ENCODE measurements at places on chromosomes 2 and 18. TPM values are rescaled to one million over a fixed set of nuclear protein-coding genes. Genes with fewer than 3 reads are reported as not detected.

The FAM161A gene
- total RNA-seq: 11.1 TPM

The CDKL4 gene
- total RNA-seq: 1.5 TPM

The MYCN gene
- total RNA-seq: 0.49 TPM

The NEB gene
- 2.1 TPM for total RNA-seq

The SCYGR4 gene
- total RNA-seq: not detected

DNA sequence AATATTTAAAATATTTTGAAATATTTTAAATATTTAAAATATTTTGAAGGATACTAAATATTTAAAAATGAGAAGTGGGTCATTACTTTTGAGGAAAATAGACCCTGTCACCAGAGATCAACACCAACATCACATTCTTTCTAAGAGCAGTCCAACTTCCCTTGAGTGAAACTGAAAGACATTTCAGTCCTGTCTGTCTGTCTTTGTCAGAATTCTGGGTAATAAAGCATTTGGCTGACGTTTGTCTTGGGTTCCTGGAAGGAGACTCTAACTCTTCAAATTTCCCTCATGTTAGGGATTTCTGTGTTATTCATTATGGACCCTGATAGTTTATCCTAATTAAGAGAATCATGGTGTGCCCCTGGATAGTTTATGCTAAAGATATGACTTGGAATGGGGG, 32.8 kb downstream of the TTC21B start:
- no peak overlapping the region for H3K27ac ChIP-seq
- DNase-seq: no peak
- no peaks in the 10 kb centered on the region for H3K27me3 ChIP-seq
- H3K4me3 ChIP-seq: no peak overlapping the region
- H3K4me1 ChIP-seq: no peaks in the 10 kb centered on the region

DNA sequence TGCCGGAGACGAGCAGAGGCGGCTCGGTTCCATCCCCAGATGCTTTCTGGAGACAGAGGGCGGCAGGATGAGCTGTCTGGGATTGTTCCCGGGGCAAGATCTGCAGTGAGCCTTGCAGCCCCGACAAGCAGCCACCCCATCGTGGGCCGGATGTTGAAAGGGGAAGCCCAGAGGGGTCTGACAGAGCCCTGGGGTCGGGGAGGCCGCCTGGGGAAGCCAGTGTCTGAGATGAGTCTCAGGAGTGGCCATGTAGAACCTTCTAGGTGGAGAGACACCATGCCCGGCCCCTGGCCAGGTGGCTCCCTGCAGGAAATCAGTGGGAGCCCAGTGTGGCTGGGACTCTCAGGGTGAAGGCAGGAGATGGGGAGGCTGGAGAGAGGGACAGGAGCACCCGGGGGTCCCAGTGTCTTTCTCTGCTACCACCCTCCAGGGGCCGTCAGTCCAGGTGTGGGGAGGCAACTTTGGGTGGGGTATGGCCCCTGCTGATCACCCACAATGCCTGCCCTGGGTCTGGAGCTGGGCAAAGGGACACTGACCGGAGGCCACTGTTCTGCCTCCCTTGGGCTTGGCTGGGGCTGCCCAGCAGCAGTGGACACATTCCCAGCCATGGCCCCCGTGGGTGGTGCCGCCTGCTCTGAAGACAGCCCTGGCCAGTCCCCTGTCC, 128.3 kb upstream of the HS6ST1 start:
- H3K27me3 ChIP-seq: no peaks in the 10 kb centered on the region
- no peak overlapping the region for H3K4me3 ChIP-seq
- no peaks in the 10 kb centered on the region for H3K36me3 ChIP-seq
- H3K4me1 ChIP-seq: no peaks in the 10 kb centered on the region

DNA sequence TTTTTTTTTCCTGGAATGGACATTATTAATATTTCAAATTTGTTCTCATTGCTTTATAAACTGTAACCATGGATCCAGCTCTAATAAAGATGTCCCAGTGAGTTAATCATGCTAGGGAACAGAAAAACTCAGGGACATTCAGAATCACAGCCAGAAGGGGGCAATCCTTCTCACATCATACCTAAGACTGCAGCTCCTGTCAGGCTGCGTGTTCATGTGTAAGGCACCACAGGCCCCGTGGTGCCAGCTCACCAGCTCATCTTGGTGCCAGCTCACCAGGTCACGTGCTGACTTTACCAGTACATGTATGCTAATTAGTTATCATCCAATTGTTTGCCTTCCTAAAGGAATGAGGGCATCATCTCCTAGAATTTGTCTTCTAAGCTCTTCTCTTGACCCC, 84.7 kb upstream of the NEDD4L start:
- no peak for DNase-seq
- no peaks in the 10 kb centered on the region for H3K4me1 ChIP-seq
- H3K36me3 ChIP-seq: no peaks in the 10 kb centered on the region
- no peak overlapping the region for H3K27ac ChIP-seq

DNA sequence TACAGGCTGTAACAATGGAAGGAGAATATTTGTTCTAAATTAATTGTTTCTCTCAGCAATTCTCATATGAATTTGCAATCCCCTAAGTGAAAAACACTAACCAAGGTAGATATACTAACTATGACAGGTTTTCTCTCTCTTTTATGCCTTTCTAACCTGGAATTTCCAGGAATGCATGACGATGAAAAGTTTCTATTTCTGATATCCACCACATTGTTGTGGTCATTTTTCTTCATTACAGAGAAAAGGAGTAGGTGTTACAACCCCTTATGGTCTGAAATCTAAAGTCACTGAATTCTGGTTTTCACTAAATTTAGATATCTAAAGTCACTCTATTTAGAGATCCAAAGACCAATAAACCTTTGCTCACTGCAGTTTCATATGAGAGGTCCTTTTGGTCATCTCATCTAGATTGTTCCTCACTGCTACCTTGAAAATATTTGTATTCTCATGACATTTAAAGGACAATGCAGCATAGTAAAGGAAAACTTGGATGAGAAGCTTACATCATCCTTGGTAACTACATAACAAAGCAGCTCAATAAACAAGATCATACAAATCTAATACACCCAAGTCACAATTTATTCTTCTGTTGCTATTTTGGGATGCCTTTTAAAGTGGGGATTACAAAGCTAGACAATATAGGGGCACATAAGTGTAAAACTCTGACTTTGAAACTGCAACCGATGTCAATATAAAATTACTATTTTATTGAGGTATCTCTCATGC, 85.8 kb downstream of the TCF4 start:
- H3K36me3 ChIP-seq: no peaks in the 10 kb centered on the region
- no peaks in the 10 kb centered on the region for H3K27me3 ChIP-seq

DNA sequence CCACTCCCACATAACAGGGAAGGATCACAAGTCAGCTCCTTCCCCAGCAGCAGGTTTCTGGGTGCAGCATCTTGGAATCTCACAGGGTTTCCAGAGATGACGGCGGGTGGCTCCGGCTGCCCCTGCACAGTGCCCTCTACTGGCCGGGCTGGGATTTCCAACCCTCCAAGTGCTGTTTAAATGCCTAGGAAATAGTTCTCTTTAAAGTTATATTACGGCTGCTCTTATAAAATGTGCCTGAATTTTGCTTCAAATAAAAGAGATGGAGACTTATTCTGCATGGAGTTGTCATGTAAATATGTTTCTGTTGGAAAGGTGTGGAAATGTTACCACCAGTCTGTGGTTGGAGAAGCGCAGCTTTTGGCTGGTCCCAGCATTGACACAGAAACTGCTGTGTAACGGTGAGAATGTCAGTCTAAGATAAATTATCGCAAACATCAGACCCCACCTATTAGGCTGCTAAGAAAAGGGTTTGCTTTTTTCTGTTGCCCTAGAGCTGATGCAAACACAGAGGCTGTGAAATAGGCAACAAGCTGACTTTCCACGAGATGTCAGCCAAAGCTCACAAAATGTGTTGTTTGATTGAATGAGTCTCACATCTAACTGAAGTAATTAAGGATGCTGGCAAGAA, 3.3 kb upstream of the HJURP start:
- no peak overlapping the region for H3K27ac ChIP-seq
- no peak for DNase-seq
- H3K27me3 ChIP-seq: no peaks in the 10 kb centered on the region
- H3K4me1 ChIP-seq: peaks cover 8% of the 10 kb centered on the region
- H3K36me3 ChIP-seq: no peaks in the 10 kb centered on the region

DNA sequence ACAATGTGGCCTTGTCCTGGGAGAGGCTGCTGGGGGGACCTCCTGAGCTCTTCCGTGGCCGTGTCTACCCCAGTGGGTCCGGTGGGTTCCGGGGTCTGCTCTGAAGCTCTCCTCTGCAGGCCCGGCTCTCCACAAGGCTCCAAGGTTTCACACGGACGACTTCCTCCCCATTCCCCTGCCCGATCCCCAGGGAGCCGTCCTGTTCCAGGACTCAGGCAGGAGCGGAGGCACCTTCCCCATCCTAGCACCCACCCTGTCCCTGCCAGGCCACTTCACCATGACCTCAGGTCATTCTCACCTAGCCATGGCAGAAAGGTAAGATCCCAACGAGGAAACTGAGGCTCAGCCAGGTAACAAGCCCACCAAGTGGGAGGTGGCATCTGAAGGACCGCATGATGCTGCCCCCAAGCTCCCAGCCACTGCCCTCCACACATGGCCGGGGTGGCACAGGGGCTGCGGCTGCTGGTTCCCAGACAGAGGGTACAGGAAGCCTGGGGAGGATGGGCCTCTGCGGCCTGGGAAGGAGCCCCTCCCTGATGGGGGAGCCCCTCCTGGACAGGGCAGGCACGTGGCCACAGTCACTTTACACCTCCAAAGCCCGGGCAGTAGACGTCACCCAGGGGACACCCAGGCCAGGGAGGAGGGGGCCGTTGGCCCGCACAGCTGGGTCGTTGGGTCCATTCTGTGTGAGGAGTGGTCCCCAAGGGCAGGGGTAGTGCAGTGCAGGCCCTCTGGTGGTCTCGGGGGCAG, 274.0 kb downstream of the NDUFA10 start:
- H3K27ac ChIP-seq: no peak overlapping the region
- peaks cover 9% of the 10 kb centered on the region for H3K4me1 ChIP-seq
- H3K36me3 ChIP-seq: no peaks in the 10 kb centered on the region
- no peaks in the 10 kb centered on the region for H3K27me3 ChIP-seq
- H3K4me3 ChIP-seq: no peak overlapping the region
- DNase-seq: no peak

DNA sequence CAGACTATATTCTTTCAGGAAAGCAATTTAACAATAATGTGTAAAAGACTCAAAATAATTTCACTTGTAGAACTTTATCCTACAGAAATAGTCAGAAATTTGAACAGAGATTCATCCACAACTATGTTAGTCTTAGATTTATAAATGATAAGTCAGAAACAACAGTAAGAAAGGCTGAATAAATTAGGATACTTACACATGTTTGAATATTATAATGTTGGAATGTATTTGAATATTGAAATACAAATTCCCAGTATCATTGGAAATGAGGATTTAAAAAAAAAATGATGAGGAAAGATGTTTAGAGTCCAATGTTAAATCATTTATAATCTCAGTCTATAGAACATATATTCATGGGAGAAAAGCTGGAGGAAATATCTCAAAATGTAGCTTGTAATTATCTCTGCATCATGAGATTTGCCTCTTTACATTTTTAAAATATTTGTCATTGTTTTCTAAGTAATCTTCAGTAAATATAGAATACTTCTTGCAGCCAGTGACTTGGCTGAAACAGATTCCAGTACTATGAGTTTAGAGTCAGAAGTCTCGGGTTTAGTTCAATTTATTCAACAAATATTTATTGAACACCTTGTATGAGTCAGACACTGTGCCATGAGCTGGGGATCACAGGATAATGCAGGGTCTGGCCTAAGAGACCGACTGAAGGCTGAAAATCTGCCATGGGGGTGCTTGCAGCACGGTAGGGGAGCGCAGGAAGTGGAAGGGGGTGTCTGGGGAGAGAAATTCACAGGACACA, 32.3 kb downstream of the CXCR4 start:
- DNase-seq: no peak
- no peaks in the 10 kb centered on the region for H3K27me3 ChIP-seq
- H3K27ac ChIP-seq: no peak overlapping the region
- H3K4me1 ChIP-seq: no peaks in the 10 kb centered on the region

DNA sequence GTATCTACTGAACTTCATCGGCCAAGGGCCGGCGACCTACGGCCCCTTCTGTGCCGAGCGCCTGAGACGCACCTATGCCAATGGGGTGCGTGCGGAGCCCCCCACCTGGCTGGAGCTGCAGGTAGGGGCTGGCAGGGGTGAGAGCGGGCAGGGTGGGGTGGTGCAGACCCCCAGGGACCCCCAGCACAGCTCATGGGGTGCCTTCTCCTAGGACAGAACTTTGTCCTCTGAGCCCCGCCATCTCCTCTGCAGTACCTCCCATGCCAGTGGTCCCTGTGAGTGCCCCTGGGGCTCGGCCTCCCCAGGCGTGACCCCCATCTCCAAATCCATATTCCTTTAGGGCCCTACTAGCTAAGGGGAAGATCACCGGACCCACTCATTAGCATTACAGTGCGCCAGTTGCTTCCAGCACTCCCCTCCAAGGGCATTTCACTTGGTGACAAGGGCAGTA, 23.9 kb upstream of the GPR17 start:
- H3K27me3 ChIP-seq: no peaks in the 10 kb centered on the region
- no peak for DNase-seq
- no peaks in the 10 kb centered on the region for H3K36me3 ChIP-seq
- H3K27ac ChIP-seq: no peak overlapping the region
- no peak overlapping the region for H3K4me3 ChIP-seq

DNA sequence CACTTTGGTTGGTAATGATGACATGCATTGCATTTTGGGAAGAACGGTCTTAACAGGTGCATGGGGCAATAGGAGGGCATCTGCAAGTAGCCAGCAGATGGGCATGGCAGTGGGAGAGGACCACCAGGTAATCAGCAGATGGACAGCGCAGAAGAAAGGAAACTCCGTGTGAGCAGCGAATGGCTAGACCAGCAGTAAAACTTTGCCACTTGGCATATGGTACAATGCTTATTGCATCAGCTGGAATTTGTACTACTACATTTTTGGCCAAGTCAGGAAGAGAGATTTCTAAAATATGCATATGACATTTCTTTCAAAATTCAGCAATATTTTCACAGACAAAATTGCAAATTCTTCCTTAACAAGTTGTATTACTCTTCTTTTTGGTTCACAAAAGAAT, 768.5 kb downstream of the LRP1B start:
- H3K4me1 ChIP-seq: no peaks in the 10 kb centered on the region
- H3K4me3 ChIP-seq: no peak overlapping the region
- H3K36me3 ChIP-seq: no peaks in the 10 kb centered on the region
- DNase-seq: no peak
- no peaks in the 10 kb centered on the region for H3K27me3 ChIP-seq

DNA sequence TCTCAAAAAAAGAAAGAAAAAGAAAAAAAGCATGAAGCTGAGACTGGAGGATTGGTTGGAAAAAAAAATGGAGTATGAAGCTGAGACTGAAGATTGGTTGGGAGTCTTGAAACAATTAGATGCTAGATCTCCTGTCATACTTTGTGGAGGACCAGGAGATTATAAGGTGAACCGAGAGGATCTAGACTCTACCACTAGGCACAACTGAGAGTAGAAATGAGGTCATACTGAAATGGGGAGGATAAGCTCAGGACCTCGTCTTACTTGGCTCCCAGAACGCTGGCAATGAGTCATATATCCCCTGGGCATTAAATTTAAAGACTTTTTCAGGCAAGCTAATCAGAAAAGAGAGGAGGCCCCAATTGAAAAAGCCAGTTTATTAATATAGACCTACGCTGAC, 3.3 kb upstream of the ORC2 start:
- no peak for DNase-seq
- no peak overlapping the region for H3K27ac ChIP-seq
- no peaks in the 10 kb centered on the region for H3K27me3 ChIP-seq
